ENCODE measurements at places on chromosomes 2 and 18.
A peak's percentile ranks its signal among the peaks of the same experiment; 100 is the strongest.

GRCh38 chr2:120287183-120288015 lies 34.7 kb downstream of the RALB start:
- peak; percentile 89 for DNase-seq

- DNase-seq: peak; percentile 49
These were observed 173.1 kb upstream of the HS6ST1 start for GRCh38 chr2:128491692-128492244.

- DNase-seq: peak; percentile 86
These were observed 254.8 kb downstream of the CDH2 start for GRCh38 chr18:27921904-27922751.

DNA sequence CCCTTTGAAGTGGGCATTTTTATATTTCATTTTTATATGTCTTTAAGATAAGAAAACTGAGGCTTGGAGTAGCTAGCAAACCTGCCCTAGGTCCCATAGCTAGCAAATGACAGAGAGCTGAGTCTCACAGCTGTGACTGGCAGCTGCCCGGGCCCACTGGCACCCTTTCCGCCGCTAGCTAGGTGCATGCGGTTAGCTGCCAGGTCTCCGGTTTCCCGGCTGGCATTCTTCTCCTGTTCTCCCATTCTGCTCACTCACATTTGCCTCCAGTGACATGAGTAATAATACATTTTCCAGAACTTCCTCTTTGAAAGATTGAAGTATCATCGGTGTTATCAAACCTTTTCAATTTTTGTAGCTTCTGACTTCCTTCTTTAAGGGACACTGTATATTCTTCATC lies 38.7 kb downstream of the MTCL1 start:
- DNase-seq: no peak

GRCh38 chr2:170847716-170848115 lies 31.0 kb downstream of the GAD1 start:
- no peak for DNase-seq

DNA sequence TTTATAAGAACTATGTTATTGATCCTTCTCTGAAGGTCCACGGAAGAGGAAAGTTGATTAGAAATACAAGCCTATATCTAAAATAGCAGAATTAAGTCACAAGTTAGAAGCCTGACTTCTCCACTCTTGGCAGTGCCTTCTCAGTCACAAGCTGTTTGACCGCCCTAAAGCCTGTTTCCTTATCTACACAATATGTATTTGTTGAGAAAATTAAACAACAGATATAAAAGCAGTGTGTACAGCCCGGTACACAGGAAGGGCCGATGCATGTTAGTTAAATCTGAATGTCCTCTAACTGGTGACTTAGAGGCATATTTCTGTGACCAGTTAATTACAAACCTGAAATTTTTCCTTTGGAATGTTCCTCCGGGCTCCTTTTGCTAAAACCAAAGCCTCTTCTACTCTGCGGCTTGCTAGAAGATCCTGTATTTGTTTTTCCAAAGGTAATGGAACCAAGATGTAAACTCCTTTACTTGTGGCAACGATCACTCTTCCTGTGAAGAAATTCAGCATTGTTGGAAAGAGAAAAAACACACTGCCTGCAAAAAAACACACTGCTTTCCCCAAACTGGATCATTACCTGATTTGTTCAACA lies 33.4 kb downstream of the TGFBRAP1 start:
- no peak for DNase-seq

GRCh38 chr18:34970106-34970505 lies 71.1 kb upstream of the MAPRE2 start:
- DNase-seq: no peak

DNA sequence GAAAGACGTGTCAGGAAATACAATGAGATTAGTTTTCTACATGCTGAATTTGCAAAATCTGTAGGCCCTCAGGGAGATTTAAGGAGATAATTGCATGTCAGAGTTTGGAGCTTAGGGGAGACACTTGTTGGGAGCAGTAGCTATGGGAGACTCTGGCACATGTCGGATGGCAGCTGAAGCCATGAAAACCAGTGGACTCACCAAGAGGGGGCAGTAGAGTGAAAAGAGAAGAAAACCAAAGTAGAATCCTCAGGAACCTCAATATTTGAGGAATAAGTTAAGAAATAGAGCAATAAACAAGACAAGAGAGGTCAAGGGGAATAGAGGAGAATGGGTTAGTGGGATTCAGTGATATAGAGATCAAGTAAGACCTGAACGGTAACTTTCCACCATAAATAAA lies 24.8 kb downstream of the RUFY4 start:
- no peak for DNase-seq

DNA sequence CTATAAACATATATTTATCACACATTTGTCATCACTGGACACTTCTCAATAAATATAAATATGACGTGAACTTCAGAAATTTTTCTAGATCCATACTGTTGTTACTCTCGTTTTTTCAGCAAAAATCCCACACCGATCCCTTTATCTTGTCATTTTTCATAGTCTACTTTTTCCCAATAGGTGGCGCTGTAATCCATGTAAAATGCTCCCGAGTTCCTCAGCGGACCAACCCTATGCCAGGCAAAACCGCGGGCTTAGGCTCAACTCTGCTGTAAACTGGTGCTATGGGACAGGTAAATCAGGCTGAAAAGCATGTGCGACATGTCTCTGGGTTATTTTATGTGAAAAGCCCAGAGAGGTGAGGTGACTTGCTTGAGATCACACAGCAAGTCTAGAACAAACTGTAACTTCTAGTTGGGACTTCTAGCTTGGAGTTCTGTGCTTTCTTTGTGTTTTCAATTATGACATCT lies 104.0 kb downstream of the COBLL1 start:
- DNase-seq: peak; percentile 75

DNA sequence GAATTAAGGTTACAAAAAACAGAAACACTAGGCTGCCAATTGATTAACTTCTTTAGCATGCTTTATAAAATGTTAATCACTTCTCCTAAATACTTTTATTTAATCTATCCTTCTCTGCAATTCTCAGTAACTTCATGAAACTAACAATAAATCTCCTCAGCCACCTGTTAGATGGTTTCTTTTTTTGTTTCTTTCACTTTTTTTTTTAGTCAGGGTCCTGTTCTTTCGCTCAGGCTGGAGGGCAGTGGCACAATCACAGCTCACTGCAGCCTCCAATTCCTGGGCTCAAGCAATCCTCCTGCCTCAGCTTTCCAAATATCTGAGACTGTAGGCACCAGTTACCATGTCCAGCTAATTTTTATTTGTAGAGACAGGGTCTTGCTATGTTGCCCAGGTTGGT lies 213.4 kb upstream of the STK17B start:
- DNase-seq: no peak

- no peak for DNase-seq
These were observed 55.2 kb upstream of the FAM136A start for GRCh38 chr2:70356941-70357683.

DNA sequence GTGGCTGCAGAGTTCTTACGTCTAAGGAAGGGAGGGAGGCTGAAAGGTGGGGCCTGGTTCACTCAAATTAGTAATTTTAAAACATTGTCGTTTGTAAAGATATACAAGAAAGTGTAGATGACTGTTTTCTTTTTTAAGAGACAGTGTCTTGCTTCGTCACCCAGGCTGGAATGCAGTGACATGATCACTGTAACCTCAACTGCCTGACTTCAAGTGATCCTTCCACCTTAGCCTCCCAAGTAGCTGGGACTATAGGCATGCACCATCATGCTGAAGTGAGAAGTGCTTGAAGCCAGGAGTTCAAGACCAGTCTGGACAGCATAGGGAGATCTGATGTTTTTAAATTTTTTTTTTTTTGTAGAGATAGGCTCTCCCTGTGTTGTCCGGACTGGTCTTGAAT lies 52.9 kb downstream of the HNRNPLL start:
- DNase-seq: no peak

DNA sequence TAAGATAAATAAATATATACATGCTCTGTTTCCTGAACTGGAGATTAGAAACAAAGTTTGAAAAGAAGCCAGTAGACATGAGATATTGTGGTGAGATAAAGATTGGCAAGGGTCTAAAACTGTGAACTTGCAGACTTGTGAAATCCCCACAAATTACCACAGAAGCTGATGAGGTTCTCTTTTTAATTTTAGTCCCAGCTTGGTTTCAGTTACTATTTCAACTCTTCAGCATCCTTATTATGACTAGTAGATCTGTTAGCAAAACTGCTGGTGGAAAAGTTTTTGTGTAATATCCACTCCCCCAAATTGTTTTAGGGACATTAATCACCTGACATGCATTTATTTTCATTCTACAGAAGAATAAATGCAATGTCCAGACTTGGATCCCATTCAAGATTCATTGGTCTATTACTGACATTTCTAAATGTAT lies 20.8 kb downstream of the RASGRP3 start:
- DNase-seq: no peak

DNA sequence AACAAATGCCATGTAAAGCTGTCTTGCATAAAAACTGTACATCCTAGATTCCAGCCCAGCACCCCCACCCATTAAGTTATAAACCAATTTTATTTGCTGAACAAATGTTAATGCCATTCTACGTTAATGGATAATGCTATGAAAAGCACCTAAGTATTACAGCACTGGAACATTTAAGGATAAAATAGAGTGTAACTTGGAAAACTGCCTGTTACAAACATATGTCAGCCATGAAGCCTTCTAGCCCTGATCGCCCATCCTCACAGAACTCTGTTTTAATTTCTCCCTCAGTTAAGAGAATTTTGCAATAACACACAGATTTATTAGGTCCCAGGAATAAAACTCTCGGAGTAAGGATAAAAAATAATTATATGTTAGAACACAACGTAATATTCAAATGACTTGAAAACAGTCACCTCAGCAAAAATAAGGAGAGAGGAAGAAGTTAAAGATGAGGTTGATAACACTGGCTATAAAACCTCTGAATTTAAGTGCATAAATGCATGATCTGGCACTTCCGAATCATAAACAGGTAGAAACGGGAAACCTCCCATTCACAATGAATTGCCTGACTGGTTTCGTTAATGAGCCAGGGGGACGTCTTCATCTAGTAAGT lies 308.7 kb downstream of the AFF3 start:
- DNase-seq: no peak

GRCh38 chr18:6734726-6735430 lies 5.4 kb downstream of the ARHGAP28 start:
- no peak for DNase-seq

DNA sequence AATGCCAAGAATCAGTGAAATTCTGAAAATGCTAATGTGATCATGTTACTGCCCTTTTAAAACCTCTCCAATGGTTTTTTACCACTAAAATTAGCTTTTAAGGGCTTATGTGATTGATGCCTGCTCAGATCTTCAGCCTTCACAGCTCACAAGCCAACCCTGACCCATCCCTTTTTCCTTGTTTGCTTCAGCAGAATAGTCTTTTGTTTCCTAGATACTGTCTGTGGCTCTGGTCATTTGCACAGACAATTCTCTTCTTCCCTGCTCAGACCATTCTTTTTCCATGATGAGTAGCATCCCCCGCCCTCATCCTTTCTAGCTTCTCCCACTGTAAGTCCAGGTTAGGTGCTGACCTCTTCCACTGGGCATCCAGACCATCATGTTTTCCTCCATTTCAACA lies 164.9 kb upstream of the NT5C1B start:
- no peak for DNase-seq

- no peak for DNase-seq
These were observed 45.8 kb downstream of the E2F6 start for GRCh38 chr2:11420190-11420589.

DNA sequence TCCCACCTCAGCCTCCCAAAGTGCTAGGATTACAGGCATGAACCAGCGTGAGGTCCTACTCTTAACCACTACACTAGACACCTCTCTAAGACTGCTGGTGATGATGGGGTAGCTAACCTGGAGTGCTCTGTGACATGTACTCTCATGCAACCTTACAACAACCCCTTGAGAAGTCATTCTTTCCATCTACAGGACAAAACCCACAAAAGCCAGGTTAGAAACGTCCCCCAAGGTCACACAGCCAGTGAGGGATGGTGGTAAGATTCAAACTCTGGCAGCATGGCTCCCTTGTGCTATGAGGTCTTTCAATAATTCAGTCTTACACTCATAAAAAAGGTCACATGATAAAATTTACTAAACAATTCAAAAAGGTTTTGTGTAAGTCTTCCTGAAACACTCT lies 94.8 kb upstream of the SERTAD2 start:
- no peak for DNase-seq
